CD4-positive, alpha-beta T cell treated with Interleukin-1 beta for 1 hour (primary cell): ENCODE measurements at places on chromosomes 1 and 21.

- no peak for DNase-seq
Measured at GRCh38 chr1:164794356-164794755, 235.4 kb downstream of the PBX1 start.

DNA sequence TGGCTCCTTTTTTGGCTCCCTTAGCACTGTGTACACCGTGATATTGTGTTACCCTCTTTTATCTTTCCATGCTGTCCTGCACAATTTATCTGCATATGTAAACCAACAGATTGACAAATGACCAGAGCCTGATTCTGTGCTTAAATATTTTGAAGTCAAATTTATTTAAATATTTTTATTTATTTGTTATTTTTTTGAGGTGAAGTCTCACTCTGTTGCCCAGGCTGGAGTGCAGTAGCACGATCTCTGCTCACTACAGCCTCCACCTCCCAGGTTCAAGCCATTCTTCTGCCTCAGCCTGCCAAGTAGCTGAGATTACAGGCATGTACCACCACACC, 12.8 kb downstream of the PMF1 start:
- no peak for DNase-seq

- no peak for DNase-seq
Measured at GRCh38 chr1:158028969-158029368, 35.5 kb downstream of the KIRREL1 start.

- DNase-seq, result no peak
Measured at GRCh38 chr21:43740497-43741156, 21.7 kb downstream of the PDXK start.

GRCh38 chr21:41750051-41750450, 16.8 kb downstream of the RIPK4 start:
- no peak for DNase-seq

DNA sequence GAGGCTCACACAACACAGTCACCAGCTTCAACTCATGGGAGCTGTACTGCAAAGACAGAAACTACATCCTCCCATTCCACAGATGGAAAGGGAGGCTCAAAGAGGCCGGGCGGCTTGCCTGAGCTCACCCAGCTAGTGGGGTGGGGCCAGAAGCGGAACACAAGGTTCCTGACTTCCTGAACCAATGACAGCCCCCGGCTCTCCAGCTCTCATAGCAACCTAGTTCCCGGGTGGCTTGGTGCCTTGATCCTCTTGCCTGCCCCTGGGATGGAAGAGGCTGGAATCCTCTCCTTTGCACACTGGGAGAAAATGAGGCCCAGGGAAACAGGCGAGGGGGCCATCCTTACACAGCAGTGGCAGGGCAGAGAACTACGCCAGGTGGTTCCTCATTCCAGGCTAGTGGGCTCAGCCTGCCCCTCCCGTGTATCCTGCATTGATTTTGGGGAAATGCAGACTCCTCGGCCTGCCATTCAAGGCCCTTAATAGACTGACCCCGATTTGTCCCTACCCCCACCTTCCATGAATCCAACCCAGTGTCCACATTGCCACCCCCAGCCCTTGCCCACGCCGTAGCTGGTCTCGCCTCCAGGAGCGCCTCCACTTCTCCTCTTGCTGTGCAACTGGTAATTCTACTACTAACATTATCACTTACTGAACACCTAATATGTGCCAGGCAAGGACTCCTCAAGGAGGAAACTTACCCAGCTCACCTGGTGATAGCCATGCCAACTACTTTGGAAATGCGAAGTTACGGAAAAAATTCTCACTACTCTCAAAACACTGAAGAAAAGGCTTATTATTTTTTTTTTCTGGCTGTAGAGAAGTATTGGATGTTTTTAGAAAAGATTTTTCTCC, 5.0 kb downstream of the RAP1GAP start:
- DNase-seq, result no peak

DNA sequence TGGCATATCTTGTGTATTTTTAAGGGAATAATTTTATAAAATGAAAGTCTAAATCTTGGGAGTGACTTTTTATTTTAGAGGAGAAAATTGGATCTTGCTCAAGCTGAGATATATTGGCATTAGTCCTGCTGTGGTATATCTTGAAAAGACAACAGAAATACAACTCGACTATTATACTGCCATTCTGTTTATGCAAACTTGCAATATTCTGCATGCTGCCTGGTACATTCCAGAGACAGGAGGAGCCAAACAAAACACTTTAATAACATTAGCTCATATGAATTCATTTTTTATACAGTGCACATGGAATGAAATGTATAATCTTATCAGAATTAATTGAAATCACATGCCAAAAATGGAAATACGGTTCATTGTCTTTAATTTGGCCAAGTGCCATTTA, 176.0 kb upstream of the NRIP1 start:
- DNase-seq, result no peak

DNA sequence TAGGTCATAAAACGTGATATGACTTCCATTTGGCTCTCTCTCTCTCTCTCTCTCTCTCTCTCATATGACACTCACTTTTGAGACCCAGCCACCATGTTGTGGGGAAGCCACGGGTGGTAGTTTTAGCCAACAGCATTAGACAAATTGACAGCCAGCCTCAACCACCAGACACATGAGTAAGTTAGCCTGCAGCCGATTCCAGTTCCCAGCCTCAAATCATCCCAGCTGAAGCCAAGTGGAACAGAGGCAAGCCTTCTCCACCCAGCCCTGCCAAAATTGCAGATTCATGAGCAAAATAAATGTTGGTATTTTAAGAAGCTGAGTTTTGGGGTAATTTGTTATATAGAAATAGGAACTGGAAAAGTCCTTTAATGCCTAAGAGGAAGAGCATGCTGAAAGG, 98.0 kb upstream of the DNAH14 start:
- no peak for DNase-seq
